ENCODE measurements at places on chromosomes 7 and 10. TPM values are rescaled to one million over a fixed set of nuclear protein-coding genes. Genes with fewer than 3 reads are reported as not detected.

DNA sequence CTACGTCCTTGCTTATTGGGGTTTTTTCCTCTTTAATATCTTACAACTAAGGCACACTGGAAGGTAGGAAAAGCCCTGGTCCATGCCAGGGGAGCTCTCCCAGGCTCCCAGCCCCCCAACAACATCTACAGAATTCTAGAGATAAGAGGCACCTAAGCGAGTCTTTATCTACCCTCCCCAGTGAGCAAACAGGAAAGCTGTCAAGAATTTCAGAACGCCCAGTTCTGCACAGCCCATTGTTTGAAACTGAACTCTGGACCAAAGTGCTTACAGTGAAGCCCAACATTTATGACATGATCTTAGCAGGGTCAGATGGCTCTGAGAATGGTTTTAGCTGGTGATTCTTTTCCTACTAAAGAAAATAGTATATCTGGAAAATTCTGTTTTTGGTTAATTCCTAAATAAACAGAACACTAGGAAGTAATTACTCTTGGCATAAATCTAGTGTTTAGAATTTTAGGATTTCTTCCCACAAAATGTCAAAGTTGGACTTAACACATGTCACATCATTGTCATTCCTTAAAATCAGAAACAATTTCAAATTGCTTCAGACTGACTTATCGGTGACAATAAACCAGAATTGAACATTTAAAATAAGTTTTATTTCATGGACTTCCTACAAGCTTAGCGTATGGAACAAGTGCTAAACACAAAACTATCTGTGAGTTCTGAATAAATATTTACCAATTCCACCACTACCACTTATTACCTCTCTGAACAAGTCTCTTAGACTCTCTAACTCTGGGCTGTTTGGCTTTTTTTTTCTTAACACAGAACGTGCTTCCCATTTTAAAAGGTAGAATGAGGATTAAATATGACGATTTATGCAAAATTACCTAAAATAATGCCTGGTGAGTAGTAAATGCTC lies 31.3 kb upstream of the RNF32 start:
- no peak for DNase-seq

- no peak for DNase-seq
Measured at GRCh38 chr10:90945491-90946070, 24.7 kb upstream of the ANKRD1 start.

GRCh38 chr10:117790179-117790578 lies 247.6 kb downstream of the EMX2 start:
- DNase-seq = peak; percentile 17

TUBAL3 gene
- not detected for polyA plus RNA-seq

OPN4 gene
- polyA plus RNA-seq = not detected

GRCh38 chr7:98774884-98775283 lies 94.9 kb downstream of the TMEM130 start:
- no peak for DNase-seq

DNA sequence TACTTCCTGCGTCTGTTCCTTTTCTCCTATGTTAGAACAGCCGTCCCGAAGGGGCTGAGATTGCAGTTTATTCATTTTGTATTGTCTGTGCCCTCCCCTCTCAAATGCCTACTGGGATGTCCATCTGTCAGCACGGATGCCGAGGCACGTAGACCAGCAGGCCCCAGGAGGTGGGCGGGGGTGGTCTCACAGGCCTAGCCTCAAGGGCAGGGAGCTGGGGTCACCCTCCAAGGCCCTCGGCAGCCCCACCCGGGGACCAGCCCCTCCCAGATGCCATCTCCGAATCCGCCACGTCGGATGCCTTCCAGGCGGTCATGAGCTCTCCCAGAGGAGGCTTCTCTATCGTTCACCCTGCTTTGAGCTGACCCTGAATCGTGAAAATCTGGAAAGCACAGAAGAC lies 59.7 kb downstream of the ELFN1 start:
- DNase-seq = no peak

GRCh38 chr7:1933066-1933750 lies 263.1 kb downstream of the ELFN1 start:
- no peak for DNase-seq

SP8 gene
- polyA plus RNA-seq = not detected

DNA sequence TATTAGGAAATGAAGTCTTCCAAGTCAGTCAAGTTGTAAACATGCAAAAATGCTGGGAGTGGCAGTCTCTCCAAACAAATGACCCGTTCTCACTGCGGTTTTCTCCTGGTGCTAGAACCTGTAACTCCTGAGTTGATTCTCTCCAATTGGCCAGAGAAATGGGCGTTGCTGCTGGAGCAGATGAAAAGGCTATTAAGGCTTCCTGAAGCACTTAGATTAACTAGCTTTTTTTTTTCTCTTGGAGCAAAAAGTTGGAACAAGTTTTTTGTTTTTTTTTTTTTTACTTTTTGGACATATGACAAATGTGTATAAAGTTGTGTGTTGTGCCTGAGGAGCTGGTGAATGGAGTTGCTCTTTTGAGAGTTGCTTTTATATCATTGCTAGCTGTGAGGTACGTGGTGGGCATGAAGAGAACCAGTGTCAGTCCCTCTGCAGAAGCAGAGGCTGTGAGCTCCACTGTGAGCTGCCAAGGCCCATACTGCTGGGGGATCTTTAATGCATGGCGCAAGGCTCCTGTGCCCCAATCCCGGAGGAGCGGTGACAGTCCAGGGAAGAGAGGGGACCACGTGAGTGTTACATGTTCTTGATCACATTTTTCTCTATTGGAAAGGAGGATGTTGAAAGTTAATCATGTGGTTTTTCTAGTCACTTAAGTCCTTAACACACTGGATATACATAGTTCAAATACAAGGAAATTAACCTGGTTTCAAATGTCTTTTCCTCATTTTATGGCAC lies 393.6 kb upstream of the GALNT17 start:
- no peak for DNase-seq

EPHA1 gene
- polyA plus RNA-seq = 13.2 TPM

GRCh38 chr10:47239211-47239610 lies 60.8 kb upstream of the GDF10 start:
- no peak for DNase-seq

DNA sequence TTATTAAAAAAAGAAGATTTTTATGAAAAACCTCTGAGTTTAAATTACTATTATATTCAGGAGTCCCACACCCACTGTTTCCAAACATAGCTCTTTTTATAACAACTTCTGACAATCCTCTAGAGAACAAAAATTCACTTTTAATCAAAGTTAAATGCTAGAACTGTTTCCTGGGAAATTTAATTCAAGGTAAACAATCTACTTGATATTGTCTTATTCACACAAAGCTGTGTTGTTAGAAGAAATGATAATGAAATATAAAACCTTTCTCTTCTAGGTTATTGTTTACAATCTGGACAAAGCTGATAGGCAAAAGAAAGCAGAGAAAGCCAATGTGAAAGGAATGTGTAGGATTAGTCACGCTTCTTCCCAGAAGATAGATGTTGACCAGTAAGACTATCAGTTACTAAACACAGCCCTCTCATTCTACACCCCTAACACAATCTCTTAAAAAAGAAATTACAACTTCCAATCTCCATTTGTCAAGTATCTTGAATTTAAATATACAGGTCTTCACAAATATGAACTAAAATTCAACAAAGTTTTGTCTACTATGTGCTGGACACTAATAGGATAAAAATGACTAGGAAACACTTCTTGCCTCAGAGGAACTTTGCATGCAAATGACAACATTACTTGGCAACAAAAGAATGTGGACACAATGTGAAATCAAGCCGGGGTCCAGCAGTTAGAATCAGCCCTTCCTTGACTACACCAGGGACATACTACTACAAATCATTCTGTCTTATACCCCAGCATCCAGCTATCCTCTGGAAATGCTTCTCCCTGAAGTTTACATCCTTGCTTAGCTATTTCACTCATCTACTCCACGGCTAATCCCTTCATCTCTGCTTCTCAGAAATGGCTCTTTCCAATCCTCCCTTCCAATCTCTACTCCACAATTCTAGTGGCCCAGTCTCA lies 123.7 kb downstream of the IMMP2L start:
- DNase-seq = no peak

GRCh38 chr7:17497549-17498167 lies 199.2 kb downstream of the AHR start:
- DNase-seq = no peak

C7orf57 gene
- 2.6 TPM for polyA plus RNA-seq

LRGUK gene
- 2.2 TPM for polyA plus RNA-seq

GRCh38 chr7:155763691-155764437 lies 48.4 kb downstream of the SHH start:
- DNase-seq = no peak

GRCh38 chr10:109960682-109961081 lies 37.4 kb upstream of the XPNPEP1 start:
- no peak for DNase-seq

GRCh38 chr10:21497177-21497807 lies 28.2 kb downstream of the SKIDA1 start:
- DNase-seq = peak; percentile 94

DNA sequence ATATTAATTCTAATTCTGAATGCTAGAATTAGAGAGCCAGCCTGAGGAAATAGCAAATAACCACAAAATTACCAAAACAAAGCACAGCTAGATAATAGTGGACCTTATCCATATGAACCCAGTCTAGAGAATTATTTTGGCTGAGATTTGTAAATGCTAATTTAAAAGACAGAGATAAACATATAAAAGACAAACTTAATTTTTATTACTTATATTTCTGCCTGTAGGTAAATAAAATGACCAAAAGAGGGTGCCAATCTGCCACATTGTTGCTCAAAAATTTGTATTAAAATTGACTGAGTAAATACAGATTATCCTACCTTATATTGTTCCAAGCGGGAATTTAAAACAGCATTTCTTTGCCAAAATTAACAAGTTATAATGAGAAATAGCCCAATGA lies 20.2 kb downstream of the RTKN2 start:
- no peak for DNase-seq

KEL gene
- 2.8 TPM for polyA plus RNA-seq

UCMA gene
- not detected for polyA plus RNA-seq

GRCh38 chr10:113037218-113037617 lies 87.2 kb downstream of the TCF7L2 start:
- no peak for DNase-seq

MUC3A gene
- 0.73 TPM for polyA plus RNA-seq

DNA sequence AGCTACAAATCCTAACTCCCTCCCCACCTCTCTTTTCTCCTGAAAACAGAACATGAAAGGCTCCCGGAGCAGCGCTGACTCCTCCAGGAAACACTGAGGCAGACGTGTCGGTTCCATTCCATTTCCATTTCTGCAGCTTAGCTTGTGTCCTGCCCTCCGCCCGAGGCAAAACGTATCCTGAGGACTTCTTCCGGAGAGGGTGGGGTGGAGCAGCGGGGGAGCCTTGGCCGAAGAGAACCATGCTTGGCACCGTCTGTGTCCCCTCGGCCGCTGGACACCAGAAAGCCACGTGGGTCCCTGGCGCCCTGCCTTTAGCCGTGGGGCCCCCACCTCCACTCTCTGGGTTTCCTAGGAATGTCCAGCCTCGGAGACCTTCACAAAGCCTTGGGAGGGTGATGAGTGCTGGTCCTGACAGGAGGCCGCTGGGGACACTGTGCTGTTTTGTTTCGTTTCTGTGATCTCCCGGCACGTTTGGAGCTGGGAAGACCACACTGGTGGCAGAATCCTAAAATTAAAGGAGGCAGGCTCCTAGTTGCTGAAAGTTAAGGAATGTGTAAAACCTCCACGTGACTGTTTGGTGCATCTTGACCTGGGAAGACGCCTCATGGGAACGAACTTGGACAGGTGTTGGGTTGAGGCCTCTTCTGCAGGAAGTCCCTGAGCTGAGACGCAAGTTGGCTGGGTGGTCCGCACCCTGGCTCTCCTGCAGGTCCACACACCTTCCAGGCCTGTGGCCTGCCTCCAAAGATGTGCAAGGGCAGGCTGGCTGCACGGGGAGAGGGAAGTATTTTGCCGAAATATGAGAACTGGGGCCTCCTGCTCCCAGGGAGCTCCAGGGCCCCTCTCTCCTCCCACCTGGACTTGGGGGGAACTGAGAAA lies 30.4 kb downstream of the PFKFB3 start:
- no peak for DNase-seq

SLC16A12 gene
- 1.6 TPM for polyA plus RNA-seq

C10orf95 gene
- polyA plus RNA-seq = 0.78 TPM

SLC18A2 gene
- 0.15 TPM for polyA plus RNA-seq

DNA sequence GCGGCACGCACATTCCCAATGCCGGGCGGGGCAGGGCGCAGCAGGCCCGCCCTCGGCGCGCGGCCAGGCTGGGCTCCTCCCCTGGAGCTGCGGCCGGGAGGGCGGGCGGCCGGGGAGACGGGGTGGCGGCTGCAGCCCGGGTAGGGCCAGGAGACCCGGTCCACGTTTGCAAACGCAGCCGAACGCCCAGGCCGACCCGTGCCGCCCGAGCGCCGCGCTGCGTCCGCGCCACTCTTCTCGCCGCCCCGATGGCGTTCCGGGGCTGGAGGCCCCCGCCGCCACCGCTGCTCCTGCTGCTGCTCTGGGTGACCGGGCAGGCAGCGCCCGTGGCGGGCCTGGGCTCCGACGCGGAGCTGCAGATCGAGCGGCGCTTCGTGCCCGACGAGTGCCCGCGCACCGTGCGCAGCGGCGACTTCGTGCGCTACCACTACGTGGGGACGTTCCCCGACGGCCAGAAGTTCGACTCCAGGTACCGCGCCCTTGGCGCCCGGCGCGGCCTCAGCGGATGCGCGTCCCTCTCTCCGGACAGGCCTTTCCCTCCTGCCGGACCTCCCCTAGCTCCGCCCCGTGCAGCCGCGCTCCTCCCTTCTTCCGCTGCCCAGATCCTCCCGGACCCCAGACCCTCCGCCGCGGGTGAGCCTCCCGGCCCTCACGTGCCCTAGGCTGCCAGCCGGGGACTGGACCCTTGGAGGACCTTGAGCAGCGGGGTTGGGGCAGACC lies at the start of gene FKBP9:
Gene FKBP9 (plus strand): TSS at position 115 of the 720 bp plus-strand sequence. CDS start 134 bp downstream, at position 249.
- DNase-seq = peak; percentile 91

DNA sequence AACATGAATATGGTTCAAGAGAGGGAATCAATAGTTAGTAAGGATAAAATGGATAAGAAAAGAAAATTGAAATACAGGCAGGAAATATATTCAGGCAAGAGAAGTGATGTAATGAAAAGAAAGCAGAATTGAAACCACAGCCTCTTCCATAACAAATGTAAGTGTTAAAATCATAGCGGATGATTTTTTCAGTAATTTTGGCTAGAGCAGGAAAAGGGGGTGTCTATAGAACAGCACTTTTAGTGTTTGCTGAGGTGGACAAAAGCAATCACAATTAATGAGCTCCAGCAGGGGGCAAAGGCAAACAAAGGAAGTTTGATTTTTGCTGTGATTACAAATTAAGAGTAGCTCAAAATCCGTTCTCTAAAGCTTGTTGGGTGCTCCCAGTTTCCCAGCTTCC lies 79.0 kb downstream of the TRIL start:
- no peak for DNase-seq

GRCh38 chr10:3761904-3762303 lies 23.1 kb downstream of the KLF6 start:
- DNase-seq = no peak

Measured in right lung (tissue), 10 donors.